ENCODE measurements at places on chromosomes 2 and 18.

- DNase-seq: no peak
These were observed 104.7 kb upstream of the ARHGAP28 start for GRCh38 chr18:6624661-6625311.

GRCh38 chr2:36185624-36186023, 170.0 kb upstream of the CRIM1 start:
- no peak for DNase-seq

GRCh38 chr2:105865222-105865913, 120.7 kb downstream of the NCK2 start:
- no peak for DNase-seq

GRCh38 chr18:10010611-10011015, 96.8 kb downstream of the VAPA start:
- DNase-seq: no peak

- DNase-seq: no peak
These were observed 11.2 kb downstream of the AOX1 start for GRCh38 chr2:200596774-200597570.

DNA sequence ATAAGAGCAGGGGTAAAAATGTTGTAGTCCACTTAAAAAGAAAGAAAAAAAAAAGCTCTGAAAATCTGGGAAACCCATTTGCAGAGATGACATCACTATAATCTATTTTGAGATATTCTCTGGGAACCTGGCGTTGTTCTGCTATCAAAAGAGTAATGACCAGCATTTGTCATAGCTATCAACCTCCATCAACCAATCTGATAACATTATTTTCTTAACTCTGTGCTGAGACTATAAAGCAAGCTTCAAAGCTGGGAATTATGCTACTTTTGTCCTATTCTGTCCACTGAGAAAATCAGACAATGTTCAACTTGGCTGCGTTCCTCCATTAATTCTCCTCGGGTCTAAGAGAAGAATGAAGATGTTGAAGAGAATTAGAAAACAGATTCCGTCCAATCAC, 107.5 kb downstream of the STK39 start:
- no peak for DNase-seq

- DNase-seq: no peak
These were observed 175.1 kb downstream of the ZFP36L2 start for GRCh38 chr2:43051338-43051737.

GRCh38 chr18:49082714-49083688, 132.2 kb upstream of the SMAD7 start:
- no peak for DNase-seq

DNA sequence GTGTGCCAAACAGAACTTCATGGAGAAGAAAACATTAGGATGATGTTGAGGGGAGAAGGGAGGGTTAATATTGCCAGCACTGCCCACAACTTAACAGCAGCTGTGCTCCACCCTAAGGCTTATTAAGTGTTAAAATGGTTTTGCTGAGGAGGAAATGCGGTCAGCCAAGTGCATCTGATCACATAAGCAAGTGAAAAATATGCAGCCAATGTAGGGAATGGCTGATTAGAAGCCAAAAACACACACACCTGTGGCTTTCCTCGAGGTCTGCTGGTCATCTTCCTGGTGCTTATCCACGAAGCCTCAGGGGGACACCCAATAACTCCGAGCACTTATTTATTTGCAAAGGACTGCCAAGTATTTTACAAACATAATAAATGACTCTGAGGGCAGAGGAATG, 66.3 kb upstream of the GPR45 start:
- no peak for DNase-seq

GRCh38 chr2:7931808-7932207, 750.0 kb upstream of the ID2 start:
- DNase-seq: no peak

DNA sequence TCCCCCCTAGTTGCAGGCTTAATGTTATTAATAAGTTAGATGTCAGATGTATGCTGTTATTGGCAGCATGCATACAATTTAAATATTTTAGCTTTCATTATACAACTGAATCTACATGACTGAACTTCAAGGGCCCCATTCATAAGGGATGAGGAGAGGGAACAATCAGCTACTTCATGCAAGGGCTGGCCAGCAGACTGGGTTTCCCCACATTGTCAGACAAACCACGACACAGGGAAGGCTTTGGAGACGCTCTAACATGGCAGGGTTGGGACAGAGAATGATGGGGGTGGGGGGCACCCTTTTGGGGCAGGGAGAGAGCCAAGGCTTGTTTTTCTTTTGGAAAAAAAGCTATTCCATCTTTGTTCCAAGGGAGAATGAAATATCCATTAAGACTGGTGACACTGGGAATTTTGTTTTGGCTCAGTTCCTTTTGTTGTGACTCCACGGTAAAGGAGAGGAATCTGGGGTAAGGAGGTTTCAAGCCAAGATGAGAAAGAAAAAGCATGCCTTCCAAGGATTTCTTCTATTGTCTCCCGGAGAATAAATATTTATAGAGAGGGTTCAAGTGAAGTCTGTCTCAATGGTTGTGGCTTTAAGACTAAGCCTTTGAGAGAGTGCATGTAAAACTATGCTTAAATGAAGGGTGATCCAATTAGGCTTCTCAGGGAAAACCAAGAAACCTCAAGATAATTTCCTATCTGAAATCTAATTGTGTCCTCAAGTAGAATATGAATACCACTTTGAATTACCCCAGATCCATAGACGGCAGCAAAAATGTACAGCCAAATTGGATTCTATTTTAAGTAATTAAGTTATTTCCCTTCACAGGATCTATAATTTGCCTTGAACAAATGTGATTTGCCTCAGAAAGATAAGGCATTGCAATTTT, 5.4 kb downstream of the CXCR4 start:
- DNase-seq: no peak
